ENCODE measurements at places on chromosomes 7 and 10.

GRCh38 chr7:74014931-74015330, 13.0 kb upstream of the ELN start:
- no peak for DNase-seq

DNA sequence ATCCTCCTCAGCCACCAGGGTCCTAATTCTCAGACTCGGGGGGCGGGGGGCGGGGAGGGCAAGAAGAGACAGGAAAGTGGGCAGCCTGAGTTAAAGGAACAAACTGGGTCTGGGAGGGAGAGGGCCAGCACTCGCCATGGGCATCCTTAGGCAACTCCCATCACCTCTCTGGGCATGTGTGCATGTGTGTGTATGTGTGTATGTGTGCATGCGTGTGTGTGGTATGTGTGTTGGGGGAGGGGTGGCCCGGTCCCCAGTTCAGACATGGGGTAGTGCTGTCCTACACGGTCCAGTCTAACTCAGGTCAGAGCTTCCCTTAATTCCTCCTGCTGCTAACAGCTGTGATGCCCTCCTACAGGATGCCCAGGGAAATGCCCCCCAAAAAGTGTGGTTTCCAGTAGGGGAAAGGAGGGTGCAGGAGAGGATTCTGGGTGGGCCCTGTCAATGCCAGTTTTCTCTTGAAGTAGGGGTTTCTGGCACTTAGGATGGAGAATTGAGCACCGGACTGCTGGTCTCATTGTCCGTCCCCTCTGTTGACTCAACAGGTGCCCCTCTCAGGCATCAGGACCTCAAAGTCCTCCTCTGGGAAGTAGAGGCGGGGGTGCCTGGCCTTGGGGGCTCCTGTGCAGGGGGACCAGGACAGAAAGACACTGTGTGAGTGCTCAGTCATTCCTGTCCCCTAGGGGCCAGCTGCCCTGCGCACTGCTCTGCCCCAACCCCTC, 15.1 kb upstream of the ZMIZ1 start:
- no peak for DNase-seq

GRCh38 chr10:614790-615582, 74.5 kb downstream of the DIP2C start:
- DNase-seq, result no peak

DNA sequence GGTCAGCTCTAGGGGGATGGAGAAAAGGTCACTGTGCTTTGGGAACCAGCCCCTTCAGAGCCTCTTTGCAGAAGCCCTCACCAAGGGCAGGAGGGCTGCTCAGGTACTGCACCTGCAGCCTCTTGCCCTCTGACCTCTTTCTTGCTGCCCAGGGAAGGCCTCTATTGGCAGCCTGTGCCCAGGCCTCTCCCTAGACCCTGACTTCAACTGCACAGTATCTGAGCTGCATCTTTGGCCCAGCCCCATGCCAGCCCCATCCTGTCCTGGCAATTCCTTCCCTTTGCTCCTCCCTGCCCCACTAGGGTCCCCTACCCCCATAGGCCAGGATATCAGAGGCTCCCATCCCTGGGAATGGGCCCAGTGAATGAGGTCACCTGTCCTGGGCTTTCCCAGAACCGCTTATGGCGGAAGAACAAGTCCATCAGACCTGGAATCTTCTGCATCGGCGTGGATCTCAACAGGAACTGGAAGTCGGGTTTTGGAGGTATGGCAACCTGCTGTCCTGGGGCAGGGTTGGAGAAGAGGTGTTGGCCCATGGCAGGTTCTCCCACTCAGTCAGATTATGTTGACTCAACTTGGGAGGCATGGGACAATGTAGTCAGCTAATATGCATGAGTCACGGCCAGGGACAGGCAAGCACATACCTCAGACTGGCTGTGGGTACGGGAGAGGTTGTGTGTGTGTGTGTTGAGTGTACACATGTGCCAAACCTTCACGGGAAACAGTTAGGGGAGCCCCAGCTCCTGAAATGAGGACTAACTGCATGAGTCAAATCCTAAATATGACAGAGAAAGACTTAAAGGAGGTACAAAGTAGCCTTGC, 17.1 kb upstream of the CPA1 start:
- no peak for DNase-seq

GRCh38 chr10:76175533-76176165, 744.2 kb downstream of the LRMDA start:
- DNase-seq, result no peak

DNA sequence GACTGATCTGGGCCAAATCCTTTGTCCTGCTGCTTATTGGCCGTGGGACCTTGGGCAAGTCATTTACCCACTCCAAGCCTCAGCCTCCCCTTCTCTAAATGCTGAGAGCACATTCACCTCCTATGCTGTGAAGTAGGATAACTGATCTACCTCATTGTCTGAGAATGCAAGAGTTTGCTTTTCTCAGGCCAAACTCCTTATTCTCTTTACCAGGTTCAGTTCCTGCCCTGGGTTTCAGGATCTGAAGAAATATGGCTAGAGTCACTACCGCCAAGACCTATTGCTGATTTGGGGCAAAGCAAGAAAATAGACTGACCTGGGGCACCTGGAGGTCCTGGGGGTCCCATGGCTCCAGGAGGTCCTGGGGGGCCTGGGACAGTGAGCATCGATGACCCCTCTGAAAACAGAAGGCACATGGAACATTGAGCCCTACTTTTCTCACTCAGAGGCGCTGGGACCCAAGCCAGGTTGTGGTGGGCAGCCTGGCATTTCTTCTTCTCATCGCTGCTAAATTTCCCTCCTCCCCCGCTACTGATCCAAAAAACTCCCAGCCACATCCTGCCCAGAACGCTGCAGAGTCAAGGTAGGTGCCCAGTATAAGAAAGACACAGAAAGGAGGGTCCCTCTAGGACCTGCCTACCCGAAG, 42.4 kb downstream of the COL17A1 start:
- DNase-seq, result no peak
